ENCODE measurements at places on chromosomes 12 and 14.

- DNase-seq: no peak
Observed at GRCh38 chr14:33642691-33643244, 308.1 kb downstream of the EGLN3 start.

- no peak for DNase-seq
Observed at GRCh38 chr12:111687255-111687654, 1.4 kb downstream of the ACAD10 start.

DNA sequence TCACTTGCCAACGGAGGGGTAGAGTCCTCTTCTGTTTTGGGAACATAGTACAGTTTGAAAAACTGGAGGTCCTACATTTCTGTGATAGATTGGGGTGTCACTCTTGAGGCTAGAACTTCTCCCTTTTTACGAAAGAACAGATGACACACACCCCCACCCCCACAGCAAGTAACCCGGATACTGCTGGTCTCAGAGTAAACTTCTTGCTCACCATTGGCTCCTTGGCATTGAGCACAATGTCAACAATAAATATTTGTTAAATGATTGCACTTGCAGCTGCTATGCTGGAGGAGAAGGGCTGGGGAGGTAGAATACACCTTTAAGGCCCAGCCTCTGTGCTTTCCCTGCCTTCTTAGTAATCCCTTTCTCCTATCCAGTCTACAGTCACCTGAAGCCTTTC lies 149.8 kb downstream of the TGFB3 start:
- no peak for DNase-seq

GRCh38 chr12:109631751-109632150 lies 58.2 kb downstream of the MVK start:
- DNase-seq: no peak

- no peak for DNase-seq
Observed at GRCh38 chr12:11499806-11500187, 104.4 kb upstream of the PRB2 start.

DNA sequence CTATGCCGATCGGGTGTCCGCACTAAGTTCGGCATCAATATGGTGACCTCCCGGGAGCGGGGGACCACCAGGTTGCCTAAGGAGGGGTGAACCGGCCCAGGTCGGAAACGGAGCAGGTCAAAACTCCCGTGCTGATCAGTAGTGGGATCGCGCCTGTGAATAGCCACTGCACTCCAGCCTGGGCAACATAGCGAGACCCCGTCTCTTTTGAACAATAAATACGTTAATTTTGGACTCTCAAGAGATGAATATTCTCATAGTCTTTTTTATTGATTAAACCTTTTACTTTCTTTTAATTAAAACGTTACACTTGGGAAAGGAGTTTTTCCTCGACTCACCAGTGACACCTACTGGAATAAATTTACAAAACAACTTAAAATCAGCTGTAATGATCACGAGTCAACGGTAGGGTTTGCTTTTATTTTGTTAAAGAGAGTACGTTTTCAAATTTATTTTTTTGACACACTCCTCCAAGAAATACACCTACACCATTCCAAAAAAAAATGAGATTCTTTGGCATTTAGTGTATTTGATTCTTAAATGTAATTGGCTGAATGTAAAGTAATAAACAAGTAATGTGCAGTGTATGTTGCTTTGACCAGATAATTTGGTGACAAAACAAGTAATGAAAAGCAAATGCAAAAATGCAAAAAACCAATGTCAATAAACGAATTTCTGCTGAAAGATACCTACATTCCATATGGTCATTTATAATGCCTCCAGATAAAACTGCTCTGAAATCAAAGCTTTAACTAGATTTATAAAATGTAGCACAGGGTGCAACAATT lies 687 bp upstream of the RPS29 start:
- peak; percentile 39 for DNase-seq

DNA sequence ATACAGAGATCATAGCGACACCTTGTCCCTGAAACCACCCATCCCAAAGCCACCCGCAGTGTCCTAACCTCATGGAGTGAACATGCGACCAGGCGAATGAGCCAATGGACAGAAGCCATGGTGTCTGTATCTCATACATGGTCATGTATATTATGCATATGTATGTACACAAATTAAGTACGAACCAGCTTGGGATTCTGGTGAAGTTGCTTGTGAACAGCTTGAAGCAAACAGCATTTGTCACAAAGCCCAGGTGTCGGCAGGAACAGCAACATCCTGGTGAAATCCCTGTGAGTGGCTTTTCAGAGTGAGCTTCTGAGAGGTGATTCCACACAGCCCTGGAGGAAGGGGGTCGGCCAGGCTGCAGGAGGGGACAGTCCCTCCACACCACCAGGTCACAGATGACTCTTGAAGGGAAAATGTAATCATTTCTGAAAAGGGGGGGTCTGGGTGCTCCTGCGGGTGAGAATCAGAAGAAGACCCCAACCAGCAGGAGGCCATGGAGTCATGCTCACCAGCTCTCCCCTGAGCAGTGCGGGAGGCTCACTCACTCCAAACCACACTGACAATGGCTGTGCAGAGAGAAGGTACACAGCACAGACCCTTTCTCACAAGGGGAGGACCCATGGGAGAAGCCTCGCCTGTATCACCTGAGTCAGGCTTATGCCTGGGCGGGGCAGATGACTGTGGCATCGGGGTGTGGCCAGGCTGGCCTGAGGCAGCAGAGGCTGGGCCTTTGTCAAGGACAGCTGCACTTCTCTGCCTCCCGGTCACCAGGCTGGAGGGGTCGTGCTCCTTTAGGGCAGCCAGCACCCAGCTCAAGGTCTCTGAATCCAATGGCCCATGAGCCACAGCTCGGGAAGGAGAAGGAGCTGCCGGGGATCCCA lies 14.3 kb downstream of the CHGA start:
- no peak for DNase-seq

GRCh38 chr12:41556176-41556575 lies 368.1 kb downstream of the PDZRN4 start:
- DNase-seq: no peak

DNA sequence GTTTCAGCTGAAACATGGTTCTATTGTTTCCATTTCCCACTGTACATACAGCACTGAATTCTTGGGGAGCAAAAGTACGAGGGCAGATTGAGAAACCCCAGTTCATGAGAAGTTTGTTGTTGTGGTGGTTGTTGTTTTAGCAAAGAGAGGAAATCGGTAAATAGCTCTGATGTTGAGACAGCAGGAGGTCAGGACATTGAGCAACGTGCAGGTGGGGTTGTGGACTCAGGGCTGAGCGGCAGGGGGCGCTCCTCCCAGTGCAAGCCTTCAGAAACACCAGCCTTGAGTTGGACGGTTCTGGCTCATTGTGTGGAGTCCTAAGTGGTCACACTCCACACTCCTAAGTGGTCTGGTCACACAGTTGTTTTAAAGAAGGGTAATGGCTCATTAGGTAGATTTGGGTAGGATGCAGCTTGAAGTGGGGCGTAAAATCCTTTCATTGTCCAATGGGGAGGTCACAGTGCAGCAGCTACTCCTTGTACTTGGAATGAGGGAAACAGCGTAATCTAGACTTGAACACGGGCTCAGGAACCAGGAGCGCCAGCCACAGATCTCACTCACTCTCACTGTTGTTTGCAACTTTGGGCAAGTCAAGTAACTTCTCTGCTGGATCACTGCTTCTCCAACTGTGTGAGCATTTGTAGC lies 14.5 kb upstream of the PWP1 start:
- DNase-seq: peak; percentile 72

DNA sequence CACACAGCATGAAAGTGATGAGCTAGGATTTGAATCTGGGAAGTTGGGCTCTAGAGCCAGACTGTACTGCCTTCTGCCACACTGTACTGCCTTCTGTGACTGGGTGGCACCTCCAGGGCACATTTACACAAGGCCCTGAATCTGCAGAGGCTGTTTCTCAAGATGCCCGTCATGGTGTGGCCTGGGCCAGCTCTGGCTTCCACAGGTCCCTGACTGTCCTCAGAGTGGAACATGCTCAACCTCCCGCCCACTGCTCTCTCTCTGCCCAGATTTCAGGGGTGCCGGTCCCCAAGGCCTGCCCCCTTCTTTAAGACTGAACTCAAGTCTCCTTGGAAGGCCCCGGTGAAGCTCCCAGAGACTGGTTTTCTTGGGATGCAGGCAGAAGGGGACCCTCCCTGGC lies 50.2 kb downstream of the C14orf132 start:
- DNase-seq: no peak

GRCh38 chr14:75242546-75243273 lies 35.9 kb upstream of the FOS start:
- DNase-seq: no peak

DNA sequence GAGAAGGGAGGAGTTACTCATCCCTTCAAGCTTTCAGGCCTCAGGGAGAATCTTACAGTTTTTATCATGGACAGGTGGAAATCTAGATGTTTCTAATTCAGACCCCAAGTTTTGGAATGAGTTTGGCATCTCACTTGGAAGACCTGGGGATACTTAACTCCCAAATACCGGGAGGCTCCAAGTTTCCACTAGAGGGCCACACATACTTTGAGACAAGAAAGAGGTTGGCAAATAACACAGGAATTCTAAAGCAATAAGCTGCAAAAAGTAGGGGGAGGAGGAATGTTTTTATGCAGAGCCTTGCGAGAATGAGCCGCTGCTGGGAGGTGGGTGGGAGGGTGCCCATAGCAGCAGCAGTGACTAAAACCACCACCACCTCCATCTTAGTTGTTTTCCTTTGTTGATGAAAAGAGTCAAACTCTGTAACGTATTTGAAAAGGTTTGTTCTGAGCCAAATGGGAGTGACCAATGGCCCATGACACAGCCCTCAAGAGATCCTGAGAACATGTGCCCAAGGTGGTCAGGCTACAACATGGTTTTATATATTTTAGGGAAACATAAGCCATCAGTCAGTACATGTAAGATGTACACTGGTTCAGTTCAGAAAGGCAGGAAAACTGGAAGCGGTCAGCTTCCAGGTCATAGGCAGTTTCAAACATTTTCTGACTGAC lies 34.2 kb upstream of the RNASE1 start:
- peak; percentile 51 for DNase-seq

DNA sequence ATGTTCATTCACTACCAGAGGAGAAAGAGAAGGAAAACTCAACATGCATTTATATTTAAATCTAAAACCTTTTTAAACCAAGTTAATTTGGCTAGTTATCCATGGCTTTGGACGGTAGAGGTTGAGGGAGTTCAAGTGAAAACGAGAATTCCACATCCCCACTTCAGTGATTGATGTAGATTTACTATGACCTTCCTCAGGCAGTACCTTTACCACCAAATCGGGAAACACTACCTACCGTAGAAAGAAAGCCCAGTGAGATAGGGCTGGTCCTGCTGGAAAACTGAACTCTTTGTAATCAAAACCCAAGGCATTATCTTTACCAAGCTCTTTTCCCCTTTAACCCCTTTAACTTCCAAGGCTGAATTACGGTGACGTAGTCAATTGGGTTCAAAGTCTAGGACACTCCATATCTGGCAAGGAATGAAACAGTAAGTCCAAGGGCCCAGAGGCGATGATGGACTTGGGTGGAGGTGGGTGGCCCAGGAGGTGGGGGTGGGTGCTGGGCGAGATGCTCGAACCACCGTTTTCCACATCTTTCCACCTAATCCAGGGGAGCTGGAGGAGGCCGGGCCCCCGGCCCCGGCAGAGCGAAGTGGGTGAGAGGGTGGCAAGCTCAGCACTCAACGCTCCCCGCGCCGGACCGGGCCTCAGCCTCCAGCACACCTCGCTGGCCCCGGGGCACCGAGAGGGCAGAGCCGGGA lies 618 bp downstream of the SEC23A start:
- no peak for DNase-seq

DNA sequence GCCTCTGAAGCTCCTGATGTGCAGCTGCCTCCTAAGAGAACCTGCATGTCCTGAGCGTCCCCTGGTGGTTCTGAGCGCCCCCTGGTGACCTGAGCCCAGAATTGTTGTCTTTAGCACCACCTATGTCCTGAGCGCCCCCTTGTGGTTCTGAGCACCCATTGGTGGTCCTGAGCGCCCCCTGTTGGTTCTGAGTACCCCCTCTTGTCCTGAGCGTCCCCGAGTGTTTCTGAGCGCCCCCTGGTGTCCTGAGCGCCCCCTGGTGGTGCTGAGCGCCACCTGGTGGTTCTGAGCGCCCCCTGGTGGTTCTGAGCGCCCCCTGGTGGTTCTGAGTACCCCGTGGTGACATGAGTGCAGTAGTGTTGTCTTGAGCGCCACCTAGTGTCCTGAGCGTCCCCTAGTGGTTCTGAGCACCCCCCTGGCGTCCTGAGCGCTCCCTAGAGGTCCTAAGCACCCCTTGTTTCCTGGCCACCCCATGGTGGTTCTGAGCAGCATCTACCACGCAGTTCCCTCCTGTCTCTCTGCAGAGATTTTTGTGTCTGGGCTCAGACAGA lies 782.5 kb downstream of the TMEM121 start:
- peak; percentile 42 for DNase-seq

DNA sequence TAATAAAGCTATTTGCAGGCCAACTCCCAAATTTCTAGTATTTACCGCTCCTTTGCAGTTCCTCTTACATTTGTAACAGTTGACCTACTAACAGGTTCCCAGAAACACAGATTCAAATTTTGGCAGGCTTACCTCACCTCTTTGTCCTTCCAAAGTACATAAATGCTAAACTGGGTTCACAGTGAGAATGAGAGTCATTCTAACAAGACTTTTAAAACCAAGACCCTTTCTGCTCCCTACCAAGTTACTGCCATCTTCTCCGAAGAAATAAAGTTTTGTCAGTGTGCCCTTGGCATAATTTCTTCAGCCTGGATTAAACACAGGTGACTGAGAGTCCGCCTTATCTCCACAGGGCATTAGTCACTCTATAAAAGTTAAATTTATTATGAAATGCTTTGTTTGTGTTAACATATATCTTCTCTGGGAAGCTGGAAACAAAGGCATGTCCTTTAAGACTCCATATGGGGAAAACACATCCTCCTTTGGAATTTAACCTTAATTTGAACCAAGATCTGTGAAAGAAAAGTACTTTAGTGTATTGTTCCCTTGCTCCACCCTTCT lies 28.2 kb downstream of the FOXA1 start:
- no peak for DNase-seq

DNA sequence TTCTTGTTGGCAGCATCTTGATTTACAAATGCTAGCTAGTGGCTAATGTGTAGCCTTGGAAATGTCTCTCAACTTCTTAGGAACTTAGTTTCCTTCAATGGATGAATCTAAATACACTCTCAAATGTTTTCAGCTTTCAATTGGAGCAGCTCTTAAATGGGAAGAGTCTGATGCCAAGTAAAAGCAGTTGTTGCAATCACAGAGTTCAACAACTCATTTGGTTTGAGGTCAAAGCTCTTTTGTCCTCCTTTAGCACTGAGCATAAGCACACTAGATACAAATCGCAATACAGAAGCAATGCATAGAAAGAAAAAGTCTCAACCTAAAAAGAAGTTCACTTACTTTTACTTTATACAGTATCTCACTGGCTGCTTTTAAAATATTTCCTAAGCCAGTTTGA lies 986.1 kb upstream of the FLRT2 start:
- DNase-seq: no peak

Data from WTC11 (cell line).